ENCODE measurements at places on chromosomes 1 and 21.
A peak's percentile ranks its signal among the peaks of the same experiment; 100 is the strongest.

DNA sequence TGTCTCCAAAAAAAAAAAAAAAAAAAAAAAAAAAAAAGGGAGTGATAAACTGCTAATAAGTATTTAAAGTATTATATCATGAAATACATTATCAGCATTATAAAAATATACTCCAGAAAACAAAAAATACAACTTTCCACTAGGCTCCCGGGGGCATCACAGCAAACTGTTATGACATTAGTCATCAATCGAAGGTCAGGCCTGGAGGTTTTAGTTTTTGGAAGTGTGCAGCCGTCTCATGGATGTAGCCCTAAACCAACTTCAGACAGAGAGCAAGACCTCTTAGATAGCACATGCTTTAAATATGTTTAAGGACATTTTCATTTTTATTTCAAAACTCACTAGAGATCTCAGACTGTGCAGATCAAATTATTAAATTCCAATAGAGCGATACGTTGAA lies 106.3 kb downstream of the RERE start:
- no peak for DNase-seq

DNA sequence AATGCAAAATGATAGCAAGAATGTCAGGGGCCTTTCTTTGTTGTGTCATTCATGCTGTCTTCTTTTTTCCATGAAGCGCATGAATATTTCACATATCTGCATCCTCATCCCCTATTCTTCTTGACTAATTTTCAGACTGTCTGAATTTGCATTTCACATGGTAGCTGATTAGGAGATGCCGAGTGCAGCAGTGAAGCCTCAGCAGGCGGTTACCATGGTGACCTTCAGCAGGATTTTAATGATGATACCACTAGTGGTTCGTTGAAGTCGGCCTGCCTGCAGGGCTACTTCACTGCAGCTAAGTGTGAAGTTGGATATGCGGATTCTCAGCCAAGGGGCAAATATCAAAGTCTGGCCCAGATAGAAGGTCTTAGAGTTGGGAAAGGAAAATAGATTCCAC lies 141.8 kb downstream of the NEK7 start:
- DNase-seq: no peak

- peak; percentile 69 for DNase-seq
Observed at GRCh38 chr1:154405747-154406571, 816 bp downstream of the IL6R start.

DNA sequence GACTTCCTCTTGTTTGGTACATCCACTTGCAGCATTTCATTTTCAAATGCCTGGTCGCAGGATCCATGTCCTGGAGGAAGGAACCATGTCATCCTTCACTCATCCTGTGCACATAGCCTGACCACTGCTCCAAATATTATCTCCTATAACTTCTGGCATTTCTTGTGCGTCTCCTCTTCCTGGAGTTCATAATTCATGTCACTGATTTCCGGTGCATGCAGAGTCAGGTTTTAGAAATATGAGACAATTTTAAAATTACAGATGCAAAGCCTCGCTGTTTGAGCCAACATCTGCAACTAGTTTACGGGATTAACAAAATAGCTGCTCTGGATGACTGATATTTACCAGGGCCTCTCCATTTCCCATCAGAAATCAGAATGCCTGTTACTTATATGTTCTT lies 268.1 kb downstream of the DNM3 start:
- DNase-seq: no peak

DNA sequence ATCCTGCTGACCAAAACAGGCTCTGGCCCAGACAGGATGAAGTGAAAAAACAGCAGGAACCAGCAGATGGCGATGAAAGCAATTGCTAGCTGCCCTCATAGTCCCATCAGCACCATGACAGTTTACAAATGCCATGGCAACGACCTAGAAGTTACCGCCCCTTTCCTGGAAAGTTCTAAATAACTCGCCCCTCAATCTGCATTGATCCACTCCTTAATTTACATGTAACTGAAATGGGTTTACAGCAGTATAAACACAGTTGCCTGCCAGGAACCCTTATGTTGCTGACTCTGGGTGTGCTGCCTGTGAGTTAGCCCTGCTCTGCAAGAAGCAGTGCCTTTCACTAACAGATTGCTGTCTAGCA lies 65.5 kb upstream of the CR1L start:
- DNase-seq: peak; percentile 46

DNA sequence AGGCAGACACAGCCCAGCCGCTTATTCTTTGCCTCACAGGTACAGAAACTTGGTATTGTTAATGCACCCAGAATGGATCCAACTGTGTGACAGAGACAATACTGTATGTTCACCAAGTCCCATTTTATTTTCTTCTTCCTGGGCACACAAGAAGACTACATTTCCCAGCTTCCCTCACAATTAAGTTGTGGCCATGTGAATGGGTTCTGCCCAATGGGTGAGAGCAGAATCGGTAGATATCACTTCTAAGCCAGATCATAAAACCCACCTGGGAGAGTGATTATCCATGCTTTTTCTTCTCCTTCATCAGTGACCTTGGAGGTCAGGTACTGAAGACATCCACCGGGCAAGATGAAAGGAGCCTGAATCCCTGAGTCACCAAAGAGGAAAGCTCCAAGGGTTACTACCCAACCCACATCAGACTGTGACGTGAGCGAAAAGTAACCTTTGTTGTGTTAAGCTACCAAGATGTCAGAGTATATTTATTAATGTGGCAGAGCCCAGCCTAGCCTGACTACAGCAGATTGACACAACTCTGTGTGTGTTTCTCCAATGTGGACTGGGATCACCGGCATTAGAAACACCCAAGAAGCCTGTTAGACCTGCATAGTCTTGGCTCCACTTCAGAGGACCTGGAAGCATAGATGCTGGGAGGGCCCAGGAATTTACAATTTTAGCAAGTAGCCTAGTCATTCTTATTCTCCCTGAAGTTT lies 79.1 kb upstream of the GRIK3 start:
- no peak for DNase-seq

- peak; percentile 87 for DNase-seq
Observed at GRCh38 chr21:37060296-37060695, 12.6 kb downstream of the PIGP start.

GRCh38 chr1:2296614-2297013 lies 68.5 kb downstream of the SKI start:
- no peak for DNase-seq

DNA sequence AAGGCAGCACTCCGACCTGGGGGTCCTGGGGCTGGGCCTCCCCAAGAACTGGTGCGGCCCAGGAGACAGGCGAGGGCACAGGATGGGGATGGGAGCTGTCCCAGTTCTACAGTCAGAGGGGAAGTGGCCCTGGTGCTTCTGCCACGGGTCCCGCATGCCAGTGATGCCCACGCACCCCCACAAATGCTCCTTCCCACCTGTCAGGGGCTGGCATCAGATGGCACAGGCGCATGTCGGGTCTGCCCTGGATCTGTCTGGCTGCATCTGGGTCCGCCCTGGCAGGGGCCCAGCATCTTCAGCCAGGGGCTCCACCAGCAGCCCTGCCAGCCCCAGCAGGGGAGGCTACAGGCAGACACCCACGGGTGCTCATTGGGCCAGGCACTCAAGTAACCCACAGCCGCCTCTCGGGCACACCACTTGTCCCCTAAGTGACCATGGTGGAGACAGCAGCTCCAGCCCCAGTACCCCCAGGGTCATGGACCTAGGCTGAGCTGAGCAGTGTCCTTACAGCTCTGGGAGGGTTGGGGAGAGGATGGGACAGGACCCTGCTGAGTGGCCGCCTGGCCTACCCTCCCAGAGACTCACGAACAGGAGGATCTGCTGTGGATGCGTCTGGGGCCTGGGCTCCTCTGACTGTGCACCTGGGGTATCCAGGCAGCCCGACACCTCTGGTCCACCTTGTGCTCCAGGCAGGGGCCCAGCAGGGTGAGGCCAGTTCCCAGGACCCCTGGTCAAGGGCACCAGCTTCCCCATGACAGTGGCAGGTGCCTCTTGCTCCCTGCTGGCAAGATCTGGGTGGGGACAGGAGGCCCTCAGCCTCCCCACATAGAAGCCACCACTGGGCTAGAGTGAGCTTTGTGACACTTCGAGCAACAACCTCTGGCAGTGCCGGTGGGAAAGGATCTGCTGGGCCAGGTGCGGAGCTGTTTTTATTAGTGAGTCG lies 5.4 kb downstream of the SMIM1 start:
- no peak for DNase-seq

GRCh38 chr1:200242110-200243041 lies 167.5 kb downstream of the ZNF281 start:
- DNase-seq: no peak

DNA sequence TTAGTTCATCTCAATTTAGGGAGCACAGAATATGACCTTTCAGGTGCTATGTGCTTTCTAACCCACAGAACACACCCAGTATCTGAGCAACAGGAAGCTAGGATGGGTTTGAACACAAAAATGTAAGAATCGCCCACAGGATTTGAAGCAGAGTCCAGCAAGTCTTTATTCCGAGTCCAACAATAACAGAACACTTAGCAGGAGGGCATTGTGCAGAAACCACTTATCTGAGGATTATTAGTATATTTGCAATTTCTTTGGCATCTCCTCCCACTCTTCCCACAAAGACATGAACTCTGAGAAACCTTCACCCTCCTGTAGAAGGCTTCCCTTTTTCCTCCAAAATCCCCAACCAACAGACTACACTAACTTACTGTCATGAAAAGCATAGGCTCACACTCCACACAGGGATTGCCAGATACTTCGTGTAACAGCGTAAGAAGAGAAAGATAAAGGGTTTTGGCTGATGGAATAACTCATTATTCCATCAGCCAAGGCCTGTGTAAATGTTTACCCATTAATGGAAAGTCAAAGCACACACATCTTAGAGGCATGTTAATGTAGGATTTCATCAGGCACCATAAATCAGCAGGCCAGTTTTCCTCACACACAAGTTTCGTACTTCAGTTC lies 16.1 kb downstream of the SIPA1L2 start:
- DNase-seq: no peak

DNA sequence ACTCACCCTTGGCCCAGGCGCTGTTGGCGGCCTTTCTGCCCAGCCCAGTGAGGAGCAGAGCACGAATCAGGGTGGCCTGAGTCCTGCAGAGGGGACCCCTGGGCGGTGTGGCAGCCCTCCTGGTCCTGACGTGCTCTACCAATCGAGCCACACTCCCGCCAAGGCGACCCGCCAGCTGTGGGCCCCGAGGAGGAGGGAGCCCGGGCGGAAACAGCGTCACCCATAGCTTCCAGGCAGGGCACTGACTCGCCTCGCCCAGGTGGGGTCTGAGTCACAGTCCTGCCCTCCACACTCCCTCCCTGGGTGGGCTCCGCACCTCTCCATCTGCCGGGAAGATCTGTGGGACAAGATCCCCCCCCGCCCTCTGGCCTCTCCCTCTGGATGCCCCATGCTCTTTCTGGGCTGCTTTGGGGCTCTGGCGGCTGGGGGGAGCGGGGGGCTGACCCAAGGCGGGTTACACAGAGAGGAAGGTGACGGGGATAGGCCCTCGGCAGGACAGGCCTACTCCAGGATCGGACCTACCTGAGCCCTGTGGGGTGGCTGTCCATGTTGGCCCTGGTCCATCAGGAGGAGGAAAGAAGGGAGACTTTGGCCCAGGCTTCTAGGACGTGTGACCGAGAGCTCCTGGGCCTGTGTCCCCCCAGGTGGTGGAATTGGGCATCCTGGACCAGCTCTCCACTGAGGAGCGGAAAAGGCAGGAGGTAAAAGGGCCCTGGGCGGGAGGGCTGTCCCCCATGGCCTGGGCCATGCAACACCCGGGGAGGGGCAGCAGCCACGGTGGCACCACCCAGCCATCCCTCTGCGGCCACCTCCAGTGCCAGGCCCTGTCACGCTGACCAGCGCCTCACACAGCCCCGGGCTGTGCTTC lies 14.0 kb downstream of the ARHGEF16 start:
- no peak for DNase-seq

- no peak for DNase-seq
Observed at GRCh38 chr1:156283521-156283920, 604 bp upstream of the TMEM79 start.

- DNase-seq: no peak
Observed at GRCh38 chr1:191096405-191096804, 618.7 kb upstream of the BRINP3 start.

- DNase-seq: no peak
Observed at GRCh38 chr1:17791480-17791879, 36.3 kb downstream of the ACTL8 start.

DNA sequence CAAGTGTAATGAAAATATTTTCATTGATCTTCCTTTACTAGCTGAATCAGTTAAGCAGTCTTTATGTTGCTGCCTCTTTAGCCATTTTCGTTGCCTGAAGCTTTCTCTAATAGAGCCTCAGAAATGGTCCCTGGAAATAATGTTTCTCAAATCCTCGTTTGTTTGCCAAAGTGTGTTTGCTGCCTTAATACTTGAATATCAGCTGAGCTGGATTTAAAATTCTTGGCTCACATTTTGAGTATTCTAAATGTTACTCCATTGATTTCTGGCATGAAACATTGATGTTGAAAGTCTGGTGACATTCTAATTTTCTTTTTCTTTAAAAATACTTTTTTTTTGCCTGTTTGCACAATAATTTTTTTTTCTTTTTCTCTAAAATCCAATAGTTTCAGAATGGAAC lies 84.6 kb upstream of the SERBP1 start:
- no peak for DNase-seq

- DNase-seq: no peak
Observed at GRCh38 chr1:74504933-74505512, 7.4 kb downstream of the LRRC53 start.

DNA sequence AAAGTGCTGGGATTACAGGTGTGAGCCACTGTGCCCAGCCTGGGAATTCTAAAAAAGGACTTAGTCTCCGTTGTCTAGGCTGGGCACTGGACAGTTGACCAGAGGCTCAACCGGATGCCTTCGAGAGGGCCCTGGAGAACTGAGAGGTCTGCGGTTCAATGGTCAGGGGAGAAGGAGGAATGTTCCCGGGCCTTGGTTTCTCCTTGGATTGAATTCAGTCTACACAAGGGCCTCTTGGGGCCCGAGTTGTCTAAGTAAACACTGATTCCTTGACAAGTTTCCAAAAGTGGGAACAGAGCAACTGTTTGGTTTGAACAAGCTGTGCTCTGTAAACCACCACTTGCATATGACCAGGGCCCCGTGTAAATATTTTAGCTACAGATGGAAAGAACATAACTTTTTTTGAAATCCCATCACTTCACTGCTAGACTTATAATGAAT lies 29.1 kb upstream of the CAPZB start:
- DNase-seq: peak; percentile 41

GRCh38 chr1:119431836-119432235 lies 16.9 kb downstream of the HSD3B2 start:
- no peak for DNase-seq

GRCh38 chr1:45001011-45001481 lies 10.1 kb downstream of the HECTD3 start:
- DNase-seq: no peak

DNA sequence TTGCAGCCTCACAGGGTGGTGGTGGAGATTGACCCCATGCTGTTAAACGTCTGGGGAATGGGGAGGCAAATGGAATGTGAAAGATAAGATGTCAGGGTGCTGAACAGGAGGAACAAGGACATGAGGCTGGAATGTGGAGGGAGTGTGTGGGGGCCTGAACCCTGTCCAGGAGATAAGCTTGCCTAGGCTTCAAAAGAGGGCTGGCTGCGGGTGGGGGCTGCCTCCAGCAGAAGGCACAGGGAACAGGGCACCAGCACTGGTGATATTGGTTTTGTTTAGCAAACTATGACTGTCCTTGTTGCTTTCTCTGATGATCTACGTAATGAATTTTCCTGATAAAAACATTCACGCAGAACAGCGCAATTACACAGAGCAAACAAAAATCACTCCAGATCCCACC lies 52.4 kb upstream of the LRP8 start:
- DNase-seq: no peak

GRCh38 chr1:24474193-24474592 lies 28.4 kb upstream of the RCAN3 start:
- no peak for DNase-seq

GRCh38 chr1:54045496-54045895 lies 7.5 kb downstream of the TMEM59 start:
- DNase-seq: no peak
